ENCODE measurements at places on chromosomes 3 and 15.

DNA sequence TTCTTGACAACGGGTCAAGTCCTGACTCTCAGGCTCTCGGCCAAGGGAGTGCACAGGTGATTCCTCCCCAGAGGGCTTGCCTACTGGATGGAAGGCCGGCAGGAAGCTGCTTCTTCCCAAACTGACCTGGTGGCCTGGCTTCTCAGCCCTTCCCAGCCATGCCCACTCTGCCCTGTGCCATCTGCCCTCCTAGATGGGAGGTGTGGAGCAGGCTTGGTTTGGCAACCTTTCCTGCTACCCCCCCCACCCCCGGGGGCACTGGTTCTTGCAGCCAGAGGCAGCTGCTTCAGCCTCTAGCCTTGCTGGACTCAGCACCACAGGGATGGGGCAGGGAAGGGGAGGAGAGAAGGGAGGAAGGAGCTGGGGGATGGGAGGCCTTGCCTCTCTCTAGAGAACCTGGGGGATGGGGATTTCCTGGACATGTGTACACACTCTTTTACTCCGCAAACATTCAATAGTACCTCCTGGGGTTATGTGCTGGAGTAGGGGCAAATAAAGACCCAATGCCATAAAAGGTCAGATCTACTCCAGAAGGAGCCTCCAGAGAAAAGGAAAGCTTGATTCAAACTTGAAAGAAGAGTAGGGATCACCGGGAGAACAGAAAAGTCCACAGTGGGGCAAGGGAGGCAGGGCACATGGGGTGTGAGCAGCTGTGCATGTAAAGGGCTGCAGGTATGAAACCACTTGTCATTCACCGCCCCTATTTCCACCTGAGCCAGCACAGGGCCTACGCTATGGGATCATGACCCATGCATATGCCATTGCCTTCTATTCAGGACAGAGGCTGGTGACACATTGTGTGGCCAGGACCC, 4.2 kb upstream of the DAPK2 start:
- DNase-seq = no peak

DNA sequence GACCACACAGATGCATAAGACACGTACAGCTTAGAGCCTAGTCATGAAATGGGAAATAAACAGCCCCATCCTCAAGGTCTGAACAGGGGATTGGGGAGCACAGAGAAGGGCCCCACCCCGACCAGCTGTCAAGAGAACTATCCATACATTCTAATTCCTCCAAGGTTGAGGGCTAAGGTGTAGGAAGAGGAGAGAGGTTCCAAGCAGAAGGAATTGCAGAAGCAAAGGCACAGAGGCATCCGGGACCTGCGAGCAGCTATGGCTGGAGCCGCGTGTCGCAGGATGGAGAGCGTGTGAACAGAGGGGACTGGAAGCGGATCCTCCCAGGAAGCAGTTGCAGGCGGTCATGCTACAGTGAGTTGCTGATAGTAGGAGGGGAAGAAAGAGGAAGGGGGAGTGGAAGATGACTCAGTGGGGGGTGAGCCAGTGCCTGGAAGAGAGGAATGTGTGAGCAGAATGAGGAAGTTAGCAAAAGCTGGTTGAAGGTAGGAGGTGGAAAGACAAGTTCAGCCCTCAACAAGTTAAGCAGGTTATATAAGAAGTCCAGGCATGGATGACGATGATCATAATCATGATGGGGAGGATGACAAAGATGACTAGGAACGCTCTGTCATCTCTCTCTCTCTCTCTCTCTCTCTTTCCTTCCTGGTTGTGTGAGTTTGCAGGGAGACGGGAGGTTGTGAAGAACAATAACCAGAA, 89.7 kb downstream of the LIPC start:
- DNase-seq = no peak

- DNase-seq = no peak
These were observed 695 bp downstream of the RPL32 start for GRCh38 chr3:12840591-12841148.

GRCh38 chr15:91863621-91864255, 10.2 kb downstream of the SLCO3A1 start:
- no peak for DNase-seq

GRCh38 chr3:69821133-69821532, 81.9 kb downstream of the MITF start:
- no peak for DNase-seq

DNA sequence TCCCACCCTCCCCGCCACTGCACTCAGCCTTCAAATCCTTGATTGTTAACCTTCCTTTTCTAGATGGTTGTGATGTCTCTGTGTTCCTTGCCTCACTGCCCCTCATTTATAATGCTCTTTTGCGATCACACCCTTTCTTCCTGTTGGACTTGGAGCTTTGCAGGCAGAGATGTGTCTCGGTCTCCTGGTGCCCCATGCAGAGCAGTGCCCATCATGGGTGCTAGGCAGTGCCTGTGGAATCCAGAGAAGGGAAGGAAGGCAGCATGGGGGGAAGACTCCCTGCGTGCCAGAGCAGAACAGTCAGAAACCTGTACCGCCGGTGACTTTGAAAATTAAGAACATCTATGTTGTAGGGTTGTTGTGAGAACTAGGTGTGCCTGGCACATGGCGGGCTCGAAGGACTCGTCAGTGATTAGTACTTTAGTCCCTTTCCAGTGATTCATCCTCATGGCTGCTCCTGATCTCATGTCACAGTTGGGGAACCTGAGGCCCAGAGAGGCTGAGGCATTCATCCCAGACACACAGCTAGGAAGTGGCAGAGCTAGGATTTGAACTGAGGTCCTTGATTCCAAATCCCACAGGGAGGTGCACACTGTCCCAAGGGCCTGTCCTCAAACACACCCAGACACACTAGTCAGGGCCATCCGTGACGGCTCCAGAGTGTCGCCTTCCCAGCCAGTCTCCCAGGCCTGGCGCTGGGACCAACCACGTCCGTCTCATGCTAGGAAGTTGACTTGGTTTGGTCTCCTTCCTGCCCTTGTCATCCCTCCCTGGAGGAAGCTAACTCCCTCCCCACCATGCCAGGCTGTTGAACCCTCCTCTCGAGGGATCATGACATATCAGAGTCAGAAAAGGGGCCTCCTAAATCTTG, 58.3 kb downstream of the SMAD6 start:
- no peak for DNase-seq

DNA sequence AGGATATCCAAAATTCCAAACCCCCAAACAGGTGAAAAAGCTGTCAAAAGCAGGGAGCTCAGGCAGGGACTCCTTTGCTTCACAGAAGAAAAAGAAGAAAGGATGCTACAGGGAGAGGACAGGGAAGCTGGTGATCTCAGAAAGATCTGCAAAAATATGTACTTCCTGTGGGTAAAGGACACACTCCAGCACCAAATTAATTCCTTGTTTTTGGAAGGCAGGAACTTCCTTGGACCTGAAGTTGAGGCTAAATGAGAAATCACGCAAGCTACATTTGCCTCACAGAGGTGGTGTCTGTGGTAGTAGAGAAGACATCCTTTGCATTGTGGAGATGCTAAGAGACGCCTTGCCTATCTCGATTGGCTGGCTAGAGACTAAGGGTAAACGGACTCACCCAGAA, 26.7 kb upstream of the ANPEP start:
- DNase-seq = no peak

- DNase-seq = no peak
These were observed 36.5 kb upstream of the HACD2 start for GRCh38 chr3:123621186-123621849.

DNA sequence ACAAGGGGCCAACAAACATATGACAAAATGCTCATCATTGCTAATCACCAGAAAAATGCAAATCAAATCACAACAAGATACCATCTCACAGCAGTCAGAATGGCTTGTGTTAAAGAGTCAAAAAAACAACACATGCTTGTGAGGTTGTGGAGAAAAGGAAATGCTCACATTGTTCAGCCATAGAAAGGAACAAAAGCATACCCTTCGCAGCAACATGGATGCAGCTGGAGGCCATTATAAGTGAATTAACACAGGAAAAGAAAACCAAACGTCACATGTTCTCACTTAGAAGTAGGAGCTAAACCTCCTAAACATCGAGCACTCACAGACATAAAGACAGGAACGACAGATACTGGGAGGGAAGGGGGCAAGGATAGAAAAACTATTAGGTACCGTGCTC, 678.4 kb upstream of the GRM7 start:
- no peak for DNase-seq

- no peak for DNase-seq
These were observed 143.2 kb upstream of the UMPS start for GRCh38 chr3:124587053-124587408.

DNA sequence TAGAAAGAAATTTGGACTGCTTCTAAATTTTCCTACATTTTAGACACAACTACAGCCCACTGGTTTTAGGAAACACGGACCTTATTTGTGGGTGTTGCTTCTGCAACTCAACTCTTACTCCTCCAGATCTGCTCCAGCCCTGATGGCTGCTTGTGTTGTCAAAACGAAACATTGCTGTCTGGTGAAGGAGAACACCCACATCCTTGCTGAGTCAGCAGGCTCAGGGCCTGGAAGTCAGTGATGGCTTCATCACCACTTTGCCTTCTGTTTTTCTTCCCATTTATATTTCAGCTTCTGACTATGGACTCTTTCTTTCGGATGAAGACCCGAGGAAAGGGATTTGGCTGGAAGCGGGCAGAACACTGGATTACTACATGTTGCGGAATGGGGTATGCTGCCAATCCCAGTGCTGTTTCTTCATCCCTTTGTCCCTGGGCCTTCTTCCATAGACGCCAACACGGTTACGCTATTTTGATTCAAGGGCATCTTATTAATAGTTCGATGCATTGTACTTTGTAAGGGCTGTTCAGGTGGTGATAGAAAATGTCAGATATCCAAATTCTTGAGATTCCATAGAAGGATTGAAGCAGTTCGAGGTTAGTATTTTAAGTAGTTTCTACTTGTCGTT, 392.6 kb upstream of the TPM1 start:
- no peak for DNase-seq

DNA sequence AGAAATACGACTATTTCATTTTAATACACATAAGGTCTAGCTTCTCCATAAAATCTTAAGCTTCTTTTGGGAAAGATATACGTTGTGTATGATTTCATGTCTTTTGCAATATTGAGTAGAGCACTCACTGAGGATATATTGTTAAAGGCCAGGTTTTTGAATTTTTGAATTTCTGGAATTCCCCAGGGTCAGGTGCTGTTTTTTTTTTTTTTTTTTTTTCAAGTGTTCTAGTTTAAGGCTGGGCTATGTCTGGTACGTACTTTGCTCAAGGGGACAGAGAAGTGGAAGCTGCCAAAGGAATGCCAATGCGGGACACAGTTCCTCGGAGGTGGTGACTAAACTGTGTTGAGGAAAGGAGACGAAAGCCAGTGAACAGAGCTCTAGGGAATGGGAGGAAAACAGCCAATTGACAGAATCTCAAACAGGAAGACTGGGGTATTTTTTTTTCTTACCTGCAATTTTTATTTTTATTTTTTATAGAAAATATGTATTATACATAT, 510.5 kb upstream of the CBLB start:
- DNase-seq = no peak

- no peak for DNase-seq
These were observed 573.3 kb upstream of the TBL1XR1 start for GRCh38 chr3:177770383-177771230.

GRCh38 chr15:67142092-67142766, 76.8 kb downstream of the SMAD3 start:
- DNase-seq = no peak

DNA sequence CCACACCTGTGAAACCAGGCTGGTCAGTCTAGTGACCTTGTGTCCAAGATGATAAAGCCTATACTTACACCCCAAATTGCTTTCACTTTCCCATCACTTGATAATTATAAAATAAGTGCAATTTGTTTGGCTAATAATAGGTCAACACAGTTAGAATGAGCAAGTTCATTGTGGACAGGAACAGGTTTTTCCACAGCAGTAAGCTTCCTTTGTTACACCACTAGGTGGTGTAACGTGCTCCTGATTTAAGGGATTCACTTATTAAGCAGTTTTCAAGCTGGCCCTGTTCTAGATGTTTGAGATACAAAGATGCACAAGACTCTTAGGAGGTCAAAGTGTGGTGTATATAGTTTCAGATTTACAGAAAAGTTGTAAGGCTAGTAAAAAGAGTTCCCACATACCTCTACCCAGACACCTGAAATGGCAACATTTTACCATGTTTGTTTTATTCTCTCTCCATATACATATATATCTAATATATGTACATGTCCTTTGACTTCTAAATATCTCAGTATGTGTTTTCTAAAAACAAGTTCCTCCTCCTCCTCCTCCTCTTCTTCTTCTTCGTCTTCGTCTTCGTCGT, 6.8 kb upstream of the MFSD1 start:
- DNase-seq = peak; percentile 27

- DNase-seq = no peak
These were observed 86.5 kb upstream of the TNFSF10 start for GRCh38 chr3:172609750-172610149.

DNA sequence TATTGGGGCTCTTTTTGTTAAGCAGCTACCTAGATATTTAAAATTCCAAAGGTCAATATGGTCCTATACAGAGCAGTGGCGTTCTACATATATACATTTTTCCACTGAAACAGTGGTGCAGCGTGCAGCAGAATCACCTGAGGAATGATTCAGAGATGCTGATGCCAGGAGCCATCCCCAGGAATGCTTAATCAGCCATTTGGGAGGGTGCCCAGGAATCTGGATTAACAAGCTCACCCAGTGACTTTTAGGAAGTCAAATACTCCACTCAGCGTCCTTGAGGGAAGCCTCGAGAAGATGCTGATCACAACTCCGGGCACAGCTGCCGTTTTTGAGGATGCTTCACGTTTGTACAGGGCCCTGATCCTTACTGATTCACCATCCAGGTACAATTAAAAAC, 82.6 kb upstream of the ARHGEF3 start:
- no peak for DNase-seq

DNA sequence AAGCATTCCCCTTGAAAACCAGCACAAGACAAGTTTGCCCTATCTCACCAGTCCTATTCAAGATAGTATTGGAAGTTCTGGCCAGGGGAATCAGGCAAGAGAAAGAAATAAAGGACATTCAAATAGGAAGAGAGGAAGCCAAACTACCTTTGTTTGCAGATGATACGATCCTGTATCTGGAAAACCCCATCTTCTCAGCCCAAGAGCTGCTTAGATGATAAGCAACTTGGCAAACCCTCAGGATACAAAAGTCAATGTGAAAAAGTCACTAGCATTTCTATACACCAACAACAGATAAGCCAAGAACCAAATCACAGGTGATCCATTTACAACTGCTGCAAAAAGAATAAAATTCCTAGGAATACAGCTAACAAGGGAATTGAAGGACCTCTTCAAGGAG, 403.7 kb upstream of the AZI2 start:
- DNase-seq = no peak

DNA sequence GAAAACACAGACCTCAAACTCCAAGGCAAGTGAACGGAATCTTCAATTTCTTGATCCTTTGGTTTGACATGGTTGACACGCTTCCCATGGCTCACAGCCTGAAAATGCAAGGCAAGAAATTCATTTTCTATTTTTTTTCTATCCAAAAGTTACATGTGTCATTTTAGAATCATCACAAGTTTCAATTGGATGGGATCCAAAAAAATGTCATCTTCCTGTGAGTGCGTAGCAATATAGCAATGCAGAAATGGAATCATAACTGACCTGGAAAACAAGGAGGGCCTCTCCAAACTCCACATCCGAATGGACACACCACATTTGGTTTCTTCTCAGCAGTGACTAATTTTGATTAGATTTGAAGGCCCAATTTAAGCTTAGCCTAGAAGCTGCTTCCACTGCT, 175.8 kb upstream of the ATP11B start:
- DNase-seq = no peak
